NAMALWA (cell line): ENCODE measurements at places on chromosomes 7 and 10.

DNA sequence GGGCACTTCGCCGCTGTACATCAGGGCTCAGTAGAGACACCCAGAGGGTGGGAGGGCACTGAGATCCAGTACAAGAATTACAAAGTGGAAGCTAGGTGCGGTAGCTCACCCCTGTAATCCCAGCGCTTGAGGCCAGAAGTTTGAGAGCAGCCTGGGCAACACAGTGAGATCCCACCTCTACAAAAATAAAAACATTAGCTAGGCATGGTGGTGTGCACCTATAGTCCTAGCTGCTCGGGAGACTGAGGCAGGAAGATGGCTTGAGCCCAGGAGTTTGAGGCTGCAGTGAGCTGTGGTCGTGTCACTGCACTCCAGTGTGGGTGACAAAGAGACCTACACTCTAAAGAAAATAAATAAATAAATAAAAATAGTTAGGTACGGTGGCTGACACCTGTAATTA is 64.0 kb downstream of the CLEC2L start:
- no peak for DNase-seq

GRCh38 chr10:11874568-11875493 is 51.7 kb downstream of the PROSER2 start:
- no peak for DNase-seq

GRCh38 chr10:30436191-30436611 is 2.2 kb downstream of the MAP3K8 start:
- peak; percentile 46 for DNase-seq

DNA sequence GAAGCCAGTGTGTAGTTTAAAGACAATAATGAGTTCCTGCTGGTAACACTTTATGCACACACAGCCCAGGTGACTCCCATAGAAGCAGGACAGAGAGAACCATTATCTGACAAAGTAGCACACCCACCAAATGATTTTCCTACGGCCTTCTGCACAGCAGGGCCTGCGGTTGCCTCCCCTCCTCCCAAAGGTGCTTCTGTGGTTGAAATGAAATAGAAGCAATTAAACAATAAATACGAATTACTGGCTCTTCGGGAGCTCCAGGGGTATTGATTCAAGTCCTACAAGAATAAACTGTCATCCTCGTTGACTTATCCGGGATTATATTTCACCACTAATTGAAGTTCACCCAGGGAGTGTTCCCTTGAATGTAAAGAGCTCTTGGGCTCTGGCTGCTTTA is 172.1 kb downstream of the ACTR3B start:
- no peak for DNase-seq
